Kidney tubule cell (primary cell): ENCODE measurements at places on chromosomes 4 and X.
A peak's percentile ranks its signal among the peaks of the same experiment; 100 is the strongest.

GRCh38 chrX:37608156-37608555 is 36.7 kb downstream of the LANCL3 start:
- DNase-seq, result no peak

- peak; percentile 77 for DNase-seq
These were observed 154.4 kb upstream of the NOCT start for GRCh38 chr4:138861135-138861534.

DNA sequence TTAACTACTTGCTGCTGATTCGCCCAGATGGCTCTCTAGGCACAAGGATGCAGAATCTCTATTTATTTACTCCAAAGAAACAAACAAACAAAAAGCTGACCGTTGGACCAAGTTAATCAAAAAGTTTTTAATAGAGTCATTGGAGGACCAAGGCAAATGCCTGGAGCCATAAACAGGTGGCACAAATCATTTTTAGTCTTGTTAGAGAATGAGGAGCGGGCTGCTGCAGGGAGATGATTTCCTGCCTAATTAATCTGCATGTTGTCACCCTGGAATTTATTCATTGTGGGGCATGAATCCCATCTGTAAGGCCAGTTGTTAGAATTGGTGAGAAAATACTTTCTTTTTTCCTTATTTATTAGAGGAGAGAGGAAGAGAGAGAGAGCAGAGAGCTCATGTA is 147.4 kb upstream of the GATB start:
- DNase-seq, result no peak

- DNase-seq, result no peak
These were observed 12.3 kb upstream of the NDP start for GRCh38 chrX:43985511-43985910.

DNA sequence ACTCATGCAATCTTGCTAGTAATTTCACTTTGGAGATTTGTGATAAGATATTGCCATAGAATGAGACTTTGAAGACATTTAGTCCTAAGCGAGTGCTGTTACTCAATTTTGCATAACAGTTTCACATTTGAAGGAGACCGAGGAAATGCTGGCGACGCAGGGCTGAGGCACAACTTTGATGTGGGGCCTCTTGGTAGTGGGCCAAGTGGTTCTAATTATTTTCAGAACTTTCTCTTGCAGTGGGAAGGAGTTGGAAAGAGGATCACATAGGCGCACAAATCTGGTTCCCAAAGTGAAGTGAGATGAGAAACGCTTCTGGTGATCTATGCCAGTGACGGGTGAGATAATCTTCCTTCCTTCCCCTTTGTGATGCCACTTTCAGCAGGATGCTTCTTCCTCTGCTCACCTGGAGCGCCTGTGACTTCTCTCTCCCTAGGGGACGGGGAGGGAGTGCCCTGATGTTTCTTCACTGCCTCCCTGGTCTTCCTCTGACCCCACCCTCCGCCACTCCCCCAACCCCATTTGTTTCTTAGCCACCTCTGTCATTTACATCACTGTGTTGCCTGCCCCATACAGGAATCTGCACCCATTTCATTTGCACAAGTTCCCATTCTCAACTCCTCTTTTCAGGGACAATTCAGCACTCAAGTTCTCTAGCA is 138.9 kb upstream of the MID1 start:
- DNase-seq, result no peak

- DNase-seq, result no peak
These were observed 192.7 kb downstream of the ZNF330 start for GRCh38 chr4:141413366-141413765.

GRCh38 chr4:56742080-56742871 is 61.2 kb upstream of the HOPX start:
- DNase-seq, result peak; percentile 80

DNA sequence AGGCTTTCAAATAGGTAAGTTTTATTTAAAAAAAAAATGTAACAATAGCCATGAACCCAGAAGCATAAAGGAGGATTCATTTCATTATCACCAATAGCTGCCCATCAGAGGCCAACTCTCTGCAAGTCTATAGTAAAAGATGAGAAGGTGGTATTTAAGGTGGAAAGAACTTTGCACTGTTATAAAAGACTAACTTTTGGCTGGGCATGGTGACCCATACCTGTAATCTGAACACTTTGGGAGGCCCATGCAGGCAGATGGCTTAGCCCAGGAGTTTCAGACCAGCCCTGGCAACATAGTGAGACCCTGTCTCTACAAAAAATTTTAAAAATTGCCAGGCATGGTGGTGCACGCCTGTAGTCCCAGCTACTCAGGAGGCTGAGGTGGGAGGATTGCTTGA is 43.3 kb downstream of the RPS3A start:
- DNase-seq, result no peak
